Thoracic aorta endothelial cell (primary cell): ENCODE measurements at places on chromosomes 2 and 18. TPM values are rescaled to one million over a fixed set of nuclear protein-coding genes. Genes with fewer than 3 reads are reported as not detected.

The IFIH1 gene
- total RNA-seq, result 5.6 and 8.8 TPM in 2 replicates

The ASXL3 gene
- 0.14 and 0.66 TPM in 2 replicates for total RNA-seq

The ACTG2 gene
- total RNA-seq, result not detected in 2 replicates

The G6PC2 gene
- not detected in 2 replicates for total RNA-seq

The ANKRD30B gene
- total RNA-seq, result not detected in 2 replicates

The GCG gene
- not detected in 2 replicates for total RNA-seq

The TTC39C gene
- total RNA-seq, result 8.8 and 11.9 TPM in 2 replicates

The ERMN gene
- total RNA-seq, result not detected in 2 replicates

The EFR3B gene
- total RNA-seq, result 0.13 and 0.22 TPM in 2 replicates

The IKZF2 gene
- 0.93 and 1.9 TPM in 2 replicates for total RNA-seq

The POU3F3 gene
- total RNA-seq, result not detected in 2 replicates

The PLEKHH2 gene
- 0.40 and 1.2 TPM in 2 replicates for total RNA-seq

The FOXI3 gene
- not detected in 2 replicates for total RNA-seq

The ADCY3 gene
- total RNA-seq, result 22.9 and 34.9 TPM in 2 replicates

The ANAPC1 gene
- total RNA-seq, result 119 and 147 TPM in 2 replicates

The BARD1 gene
- 19.9 and 25.8 TPM in 2 replicates for total RNA-seq

The ADAM23 gene
- total RNA-seq, result 9.0 and 11.2 TPM in 2 replicates

The ABCB6 gene
- 22.3 and 25.8 TPM in 2 replicates for total RNA-seq

The GPR35 gene
- total RNA-seq, result 0.13 and 0.14 TPM in 2 replicates

The CROCC2 gene
- total RNA-seq, result not detected in 2 replicates

The SKA1 gene
- 35.5 and 47.7 TPM in 2 replicates for total RNA-seq

The TMEM17 gene
- total RNA-seq, result 1.3 and 1.7 TPM in 2 replicates

The RASGRP3 gene
- 35.7 and 42.4 TPM in 2 replicates for total RNA-seq

The UGT1A5 gene
- not detected in 2 replicates for total RNA-seq

The ACVR1C gene
- under 0.01 and 0.13 TPM in 2 replicates for total RNA-seq

The HAAO gene
- 0.29 TPM in 1 of 2 replicates, not detected in the other for total RNA-seq

The MRPL19 gene
- total RNA-seq, result 73.5 and 81.0 TPM in 2 replicates

The KCNG3 gene
- total RNA-seq, result under 0.01 TPM in 1 of 2 replicates, not detected in the other

The NXPH2 gene
- not detected in 2 replicates for total RNA-seq

The CRYGC gene
- total RNA-seq, result not detected in 2 replicates

The SH2D6 gene
- 0.53 TPM in 1 of 2 replicates, not detected in the other for total RNA-seq

The C2orf15 gene
- 0.14 TPM in 1 of 2 replicates, not detected in the other for total RNA-seq

The GTF2A1L gene
- total RNA-seq, result 0.57 and 0.93 TPM in 2 replicates

The FAM237A gene
- total RNA-seq, result not detected in 2 replicates

The TOGARAM2 gene
- total RNA-seq, result under 0.01 and 0.13 TPM in 2 replicates

The CRACDL gene
- 4.1 and 12.2 TPM in 2 replicates for total RNA-seq

The MARCO gene
- total RNA-seq, result not detected in 2 replicates

The METTL21A gene
- total RNA-seq, result 14.5 and 25.7 TPM in 2 replicates

The COBLL1 gene
- 30.2 and 56.1 TPM in 2 replicates for total RNA-seq

The NCKAP5 gene
- total RNA-seq, result 0.50 and 1.5 TPM in 2 replicates

The HMSD gene
- 0.14 and 0.27 TPM in 2 replicates for total RNA-seq

The MYO3B gene
- total RNA-seq, result under 0.01 TPM in 1 of 2 replicates, not detected in the other

The KCNIP3 gene
- 0.53 and 2.0 TPM in 2 replicates for total RNA-seq

The RSAD2 gene
- total RNA-seq, result 0.13 and 0.43 TPM in 2 replicates

The CHST9 gene
- total RNA-seq, result not detected in 2 replicates

The IL1B gene
- not detected in 2 replicates for total RNA-seq

The VWC2L gene
- not detected in 2 replicates for total RNA-seq

The IL18R1 gene
- total RNA-seq, result 6.4 TPM in 2 replicates

The CARF gene
- 4.0 and 5.7 TPM in 2 replicates for total RNA-seq

The CD28 gene
- total RNA-seq, result under 0.01 and 0.07 TPM in 2 replicates

The FBXO48 gene
- 0.72 and 0.80 TPM in 2 replicates for total RNA-seq

The KCNE4 gene
- under 0.01 TPM in 2 replicates for total RNA-seq

The LCT gene
- under 0.01 TPM in 2 replicates for total RNA-seq

The PLCL1 gene
- 9.6 and 9.7 TPM in 2 replicates for total RNA-seq

The RNF25 gene
- total RNA-seq, result 20.3 and 24.2 TPM in 2 replicates

The WNT6 gene
- total RNA-seq, result not detected in 2 replicates

The PARD6G gene
- total RNA-seq, result 1.3 and 1.6 TPM in 2 replicates

The STPG4 gene
- 0.13 and 0.65 TPM in 2 replicates for total RNA-seq
